AG09309 (cell line): ENCODE measurements at places on chromosomes 2 and 18.

DNA sequence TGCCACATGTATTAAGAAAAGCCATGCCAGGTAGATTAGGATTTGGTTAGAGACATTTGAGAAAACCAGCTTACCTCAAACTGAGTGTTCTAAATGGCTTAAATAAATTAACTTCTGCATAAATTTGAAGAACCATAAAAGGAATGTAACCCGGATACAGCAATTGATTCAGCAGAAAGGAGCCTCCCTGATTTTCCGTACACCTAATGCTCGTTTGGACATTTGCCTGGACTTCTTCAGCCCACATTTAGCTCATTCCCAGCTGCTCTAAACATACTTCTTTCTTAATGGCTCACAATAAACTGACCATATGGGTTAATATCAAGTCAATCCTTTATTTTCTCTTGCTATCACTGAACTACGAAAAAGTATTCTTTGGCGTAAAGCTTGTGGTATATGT, 392.4 kb downstream of the ZNF516 start:
- no peak for DNase-seq

- DNase-seq = no peak
Observed at GRCh38 chr18:47531717-47532116, 280.3 kb upstream of the SKOR2 start.

DNA sequence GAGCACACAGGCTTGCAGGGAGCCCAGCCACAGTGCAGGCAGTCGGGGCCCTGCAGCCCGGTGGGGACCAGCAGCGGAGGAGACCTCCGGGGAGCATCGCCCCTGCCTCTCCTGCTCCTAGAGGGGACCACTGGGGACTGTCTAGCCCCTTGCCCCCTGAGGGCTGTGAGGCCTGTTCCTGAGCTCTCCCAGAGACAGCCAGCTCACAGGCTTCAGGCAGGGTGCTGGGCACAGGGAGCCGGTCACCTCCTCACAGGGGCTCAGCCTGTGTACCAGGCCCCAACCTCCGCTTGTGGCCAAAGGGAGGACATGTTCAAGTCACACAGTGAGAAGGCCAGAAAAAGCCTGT, 3.5 kb upstream of the NMUR1 start:
- no peak for DNase-seq

- no peak for DNase-seq
Observed at GRCh38 chr18:370751-371608, 103.1 kb upstream of the THOC1 start.

GRCh38 chr2:231535961-231536360, 5.7 kb upstream of the NMUR1 start:
- no peak for DNase-seq

DNA sequence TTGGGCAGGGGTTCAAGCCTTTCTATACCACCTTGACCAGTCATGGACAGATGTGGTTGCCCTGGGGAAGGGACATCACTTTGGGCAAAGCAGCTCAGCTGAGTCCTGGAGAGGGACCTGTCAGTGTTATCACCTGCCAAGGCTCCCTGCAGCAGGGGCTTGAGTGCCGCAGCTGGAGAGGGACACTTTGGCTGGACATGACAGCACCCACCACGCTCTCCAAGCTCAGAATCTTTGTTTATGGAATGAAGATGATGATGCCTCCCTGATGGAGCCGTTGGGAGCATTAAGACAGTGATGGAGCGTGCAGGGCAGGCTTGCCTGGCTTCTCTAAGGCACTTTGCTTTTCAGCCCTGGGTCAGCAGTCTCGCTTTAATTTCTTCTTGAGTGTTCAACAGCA, 4.3 kb upstream of the TFCP2L1 start:
- no peak for DNase-seq

DNA sequence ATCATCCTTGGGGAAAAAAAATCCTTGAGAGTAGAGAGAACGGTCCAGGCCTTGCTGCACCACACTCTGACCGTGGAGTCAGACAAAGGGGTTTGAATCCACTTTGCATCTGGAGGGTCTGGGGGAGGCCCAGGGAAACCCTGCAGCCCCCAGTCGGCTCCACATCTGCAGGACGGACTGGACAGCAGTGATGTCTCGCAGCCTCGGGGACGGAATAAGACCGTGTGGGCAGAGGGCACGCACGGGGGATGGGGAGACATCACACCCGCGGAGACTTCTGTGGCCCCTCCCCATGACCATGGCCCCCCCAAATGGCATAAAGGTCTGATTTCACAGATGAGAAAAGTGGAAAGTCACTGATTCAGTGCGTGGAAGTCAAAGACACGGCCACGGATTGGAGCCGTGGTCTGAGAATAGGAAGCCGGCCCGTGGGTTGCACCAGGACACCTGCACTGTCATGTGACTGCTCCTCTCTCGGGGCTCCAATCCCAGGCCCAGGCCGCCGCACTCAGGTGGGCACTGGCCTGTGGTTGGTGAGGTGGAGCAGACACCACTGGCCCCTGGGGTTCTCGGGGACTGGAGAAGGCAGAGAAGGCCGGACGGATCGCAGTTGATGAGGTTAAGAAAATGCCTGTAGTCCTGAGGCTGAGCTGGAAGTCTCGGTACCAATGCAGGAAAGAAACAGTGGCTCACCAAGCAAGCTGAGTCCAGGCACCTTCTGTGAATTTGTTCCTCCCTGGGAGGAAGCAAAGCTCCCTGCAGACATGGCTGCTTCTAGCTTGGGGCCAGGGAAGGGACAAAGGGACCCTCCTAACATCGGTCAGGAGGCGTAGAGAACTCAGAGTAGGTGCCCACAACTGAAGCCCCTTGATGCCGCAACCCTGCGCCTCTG, 61.8 kb downstream of the RTP5 start:
- no peak for DNase-seq

GRCh38 chr2:187475499-187476248, 27.6 kb upstream of the CALCRL start:
- no peak for DNase-seq

DNA sequence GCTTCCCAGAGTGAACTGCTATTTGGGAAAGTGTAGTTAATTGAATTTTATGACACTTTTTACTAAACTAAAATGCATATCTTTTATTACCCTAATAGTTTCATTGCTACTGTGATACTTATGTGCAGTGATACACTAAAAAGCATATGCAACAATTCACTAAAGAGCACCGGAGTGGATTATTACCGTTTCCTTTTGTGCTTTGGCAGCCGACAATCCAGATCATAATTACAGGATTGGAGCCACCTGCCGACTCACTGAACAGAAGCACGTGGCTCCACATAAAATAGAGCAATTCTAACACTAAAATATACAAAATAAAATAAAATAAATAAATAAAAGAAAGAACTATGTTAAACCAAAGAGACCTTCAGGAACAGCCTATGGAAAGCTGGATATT, 583.4 kb downstream of the NRXN1 start:
- DNase-seq = no peak

- DNase-seq = peak; percentile 14
Observed at GRCh38 chr2:215573496-215573895, 137.6 kb upstream of the FN1 start.

DNA sequence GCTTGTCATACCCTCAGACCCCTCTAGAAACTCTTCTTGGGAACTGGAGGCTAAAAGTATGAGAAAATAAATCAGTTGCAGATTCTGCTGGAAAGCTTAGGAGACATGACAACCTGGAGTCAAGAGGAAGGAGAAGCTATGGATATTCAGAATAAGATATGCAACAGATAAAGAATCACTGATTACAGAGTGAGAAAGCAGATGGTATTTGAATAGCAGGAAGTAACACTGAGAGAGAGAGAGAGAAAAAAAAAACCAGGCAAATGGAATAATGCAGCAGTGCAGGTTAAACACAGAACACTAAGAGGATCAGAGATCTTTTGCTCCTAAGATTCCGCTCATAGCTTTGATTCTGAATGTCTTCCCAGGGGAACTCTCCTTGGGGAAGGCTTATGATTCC, 1284.1 kb upstream of the NXPH2 start:
- DNase-seq = no peak

GRCh38 chr2:38178556-38179419, 102.8 kb upstream of the CYP1B1 start:
- DNase-seq = no peak

DNA sequence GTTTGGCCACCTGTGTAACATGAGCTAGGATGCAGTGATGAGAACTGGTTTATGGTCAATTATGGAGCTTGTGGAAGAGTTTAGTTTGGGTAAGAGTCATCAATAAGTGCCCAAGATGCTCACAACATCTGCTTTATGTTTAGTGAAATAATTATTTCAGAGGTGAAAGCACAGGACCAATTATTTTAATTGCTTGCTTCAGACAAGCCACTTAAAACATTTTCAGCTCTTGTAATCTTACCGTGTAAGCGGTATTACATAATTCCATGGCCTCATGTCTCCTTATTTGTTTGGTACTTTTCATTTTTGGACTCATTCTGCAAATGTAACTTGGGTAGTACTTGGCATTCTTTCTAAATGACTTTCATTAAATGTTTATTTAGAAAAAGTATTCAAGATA, 5.4 kb downstream of the B3GNT2 start:
- no peak for DNase-seq

DNA sequence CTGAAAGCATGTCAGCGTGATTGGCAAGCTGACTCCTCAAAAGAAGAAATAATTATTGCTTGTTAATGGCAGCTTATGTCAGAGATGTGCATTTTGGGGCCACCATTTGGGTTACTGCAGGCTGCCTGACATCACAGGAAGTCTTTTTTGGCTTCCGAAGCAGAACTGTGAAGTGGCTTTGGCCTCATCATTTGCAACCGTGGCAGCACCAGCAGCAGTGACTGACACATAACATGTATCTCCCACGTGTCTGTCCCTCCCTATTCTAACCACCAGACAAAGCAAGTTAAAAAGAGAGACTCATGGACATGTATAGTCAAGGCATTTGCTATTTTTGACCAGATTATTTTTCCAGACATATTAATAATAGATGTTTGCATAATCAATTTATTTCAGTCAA, 488.7 kb upstream of the ACVR2A start:
- no peak for DNase-seq

- DNase-seq = no peak
Observed at GRCh38 chr2:20222014-20222768, 2.7 kb downstream of the SDC1 start.

DNA sequence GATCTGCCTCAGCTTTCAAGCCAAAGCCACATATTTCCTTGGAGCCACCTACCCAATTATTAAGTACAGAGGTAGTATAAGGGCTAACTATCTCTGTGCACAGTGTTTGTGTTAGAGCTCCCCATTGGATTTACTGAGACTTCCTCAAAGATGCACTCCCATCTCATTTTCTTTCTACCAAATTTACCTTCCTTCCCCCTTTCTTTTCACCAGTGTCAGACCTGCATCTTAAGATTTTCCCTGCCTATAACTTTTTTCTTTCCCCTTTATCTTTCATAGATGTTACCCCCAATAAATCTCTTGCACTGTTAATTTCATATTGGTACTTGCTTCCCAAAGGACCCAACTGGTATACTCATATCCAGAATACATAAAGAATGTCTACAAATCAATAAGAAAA, 5.9 kb upstream of the REL start:
- DNase-seq = no peak

DNA sequence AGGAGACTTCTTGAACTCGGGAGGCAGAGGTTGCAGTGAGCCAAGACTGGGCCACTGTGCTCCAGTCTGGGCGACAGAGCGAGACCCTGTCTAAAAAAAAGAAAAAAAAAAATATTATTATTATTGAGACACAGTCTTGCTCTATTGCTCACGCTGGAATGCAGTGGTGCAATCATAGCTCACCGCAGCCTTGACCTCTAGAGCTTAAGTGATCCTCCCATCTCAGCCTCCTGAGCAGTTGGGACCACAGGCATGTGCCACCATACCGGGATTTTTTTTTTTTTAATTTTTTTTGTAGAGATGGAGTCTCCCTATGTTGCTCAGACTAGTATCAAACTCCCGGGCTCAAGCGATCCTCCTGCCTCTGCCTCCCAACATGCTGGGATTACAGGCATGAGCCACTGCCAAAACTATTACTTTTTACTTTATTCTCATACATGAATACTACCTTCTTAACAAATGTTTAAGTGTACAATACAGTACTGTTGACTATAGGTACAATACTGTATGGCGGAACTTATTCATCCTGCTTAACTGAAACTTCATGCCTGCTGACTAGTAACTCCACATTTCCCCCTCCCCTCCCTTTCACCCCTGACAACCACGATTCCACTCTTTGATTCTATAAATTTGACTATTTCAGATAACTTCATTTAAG, 15.5 kb downstream of the FBXO11 start:
- no peak for DNase-seq

- no peak for DNase-seq
Observed at GRCh38 chr2:69428981-69429380, 8.3 kb downstream of the NFU1 start.

DNA sequence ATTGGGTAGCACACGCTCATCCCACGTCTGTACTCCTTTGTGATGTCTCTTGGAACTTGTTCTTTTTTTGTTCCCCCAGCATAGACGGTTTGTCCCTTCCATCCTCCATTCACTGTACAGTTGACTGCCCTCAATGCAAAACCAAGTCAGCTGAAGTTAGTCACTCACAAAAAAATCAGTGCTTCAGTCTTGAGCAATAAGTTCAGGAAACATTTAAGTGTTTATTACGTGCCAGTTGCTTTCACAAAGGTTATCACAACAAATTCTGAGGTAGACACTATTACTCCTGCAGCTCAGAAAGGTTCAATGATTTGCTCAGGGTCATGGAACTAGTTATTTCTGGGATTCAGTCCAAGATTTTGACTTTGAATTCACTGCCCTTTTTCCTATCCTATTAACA, 102.2 kb downstream of the PDE1A start:
- DNase-seq = no peak

DNA sequence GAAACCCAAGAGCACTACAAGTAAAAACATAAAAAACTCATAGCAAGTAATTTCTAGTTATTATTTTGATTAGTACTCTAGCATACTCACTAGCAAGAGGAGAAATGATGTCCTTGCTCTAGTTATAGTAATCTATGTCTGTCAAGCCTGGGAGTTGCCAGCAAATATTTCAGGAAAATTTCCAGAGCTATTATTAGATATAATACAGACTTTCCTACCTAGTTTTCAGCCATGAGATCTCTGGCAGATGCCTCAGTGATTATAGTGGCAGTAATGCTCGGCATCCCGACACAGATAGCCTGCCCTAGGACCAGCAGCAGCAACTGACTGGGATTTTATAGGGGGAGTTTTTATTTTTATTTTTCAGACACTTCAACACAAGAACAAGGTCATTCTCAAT, 224.4 kb downstream of the ZNF385B start:
- no peak for DNase-seq

DNA sequence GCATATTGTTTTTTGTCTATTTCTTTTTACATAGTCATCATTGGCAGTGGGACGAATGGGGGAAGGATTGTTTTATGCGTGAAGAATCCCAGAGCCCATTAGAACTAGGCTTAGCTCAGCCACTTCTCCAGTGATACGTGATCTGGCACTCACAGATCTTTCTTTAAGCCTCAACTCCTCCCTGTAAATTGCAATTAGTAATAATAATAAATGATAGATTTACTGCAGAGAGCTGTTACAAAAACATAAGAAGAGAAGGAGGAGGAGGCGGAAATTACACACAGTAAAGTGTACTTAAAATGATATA, 629.3 kb downstream of the NRXN1 start:
- no peak for DNase-seq
